ENCODE measurements at places on chromosomes 4 and X.

- DNase-seq, result no peak
Measured at GRCh38 chrX:34578237-34578636, 78.8 kb downstream of the TMEM47 start.

DNA sequence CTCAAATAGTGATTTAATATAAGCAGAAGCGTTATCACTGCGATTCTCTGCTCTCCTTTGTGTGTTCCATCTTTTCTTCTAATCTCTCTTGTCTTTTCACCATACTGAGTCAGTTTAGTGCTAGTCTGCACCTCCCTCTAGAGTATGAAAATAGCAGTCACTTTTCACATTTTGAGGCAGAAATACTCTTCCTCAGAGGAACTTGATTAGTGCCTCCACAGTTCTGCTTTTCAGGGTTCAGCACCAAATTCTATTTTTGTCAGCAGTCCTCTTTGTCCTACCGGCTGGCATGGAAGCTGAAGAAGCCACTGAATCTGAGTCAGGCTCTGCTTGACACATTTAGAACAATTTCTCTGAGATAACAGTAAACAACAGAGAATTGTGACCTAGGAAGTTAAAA lies 49.7 kb upstream of the ANKRD17 start:
- DNase-seq, result no peak

GRCh38 chr4:93157986-93158385 lies 670.6 kb upstream of the ATOH1 start:
- no peak for DNase-seq

GRCh38 chrX:74420196-74421035 lies 877 bp upstream of the SLC16A2 start:
- DNase-seq, result no peak

- no peak for DNase-seq
Measured at GRCh38 chr4:73718375-73719373, 21.7 kb upstream of the CXCL8 start.

- no peak for DNase-seq
Measured at GRCh38 chrX:13376857-13377549, 57.1 kb upstream of the ATXN3L start.

GRCh38 chr4:77963004-77963403 lies 94.1 kb upstream of the FRAS1 start:
- no peak for DNase-seq

GRCh38 chr4:80141543-80141942 lies 55.8 kb upstream of the PRDM8 start:
- DNase-seq, result no peak

DNA sequence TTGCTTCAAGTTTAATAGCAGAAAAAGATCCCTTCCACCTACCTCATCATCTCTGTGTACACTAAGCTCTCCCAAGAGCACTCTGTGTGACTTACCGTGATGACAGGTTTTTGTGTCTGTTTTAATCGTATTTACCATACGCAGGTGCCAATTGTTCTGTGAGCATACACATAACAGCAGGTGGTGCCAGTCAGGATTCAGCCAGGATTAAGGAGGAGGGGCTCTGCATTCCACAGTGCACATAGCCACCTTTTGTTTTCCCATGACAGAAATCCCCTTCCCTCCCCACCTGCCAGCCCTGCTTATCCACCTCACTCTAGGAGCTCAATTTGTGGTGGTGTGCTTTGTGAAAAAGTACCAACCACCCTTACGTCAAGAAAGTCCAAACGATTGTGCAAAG lies 14.8 kb downstream of the ANK2 start:
- DNase-seq, result no peak

DNA sequence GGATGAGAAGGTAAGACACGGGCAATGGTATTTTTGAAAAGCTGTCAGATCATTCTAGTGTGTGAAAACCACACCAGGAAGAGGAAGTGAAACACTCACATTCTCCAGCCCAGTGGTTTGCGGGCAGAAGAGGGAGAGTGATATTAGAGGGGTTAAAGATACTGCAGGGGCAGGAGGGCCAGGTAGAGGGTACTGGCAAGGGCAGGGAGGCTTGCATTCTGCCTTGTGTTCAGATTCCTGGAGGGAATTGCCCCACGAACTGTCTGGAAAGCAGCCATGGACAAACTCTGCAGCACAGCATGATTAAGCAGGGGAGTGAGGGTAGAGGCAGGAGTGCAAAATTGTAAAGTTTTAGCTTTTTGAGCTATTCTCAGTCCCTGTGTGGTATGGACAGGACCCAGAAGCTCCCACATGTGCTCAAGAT lies 30.9 kb downstream of the NIPAL1 start:
- peak; percentile 58 for DNase-seq

GRCh38 chr4:24210332-24210902 lies 320.6 kb upstream of the PPARGC1A start:
- DNase-seq, result no peak

DNA sequence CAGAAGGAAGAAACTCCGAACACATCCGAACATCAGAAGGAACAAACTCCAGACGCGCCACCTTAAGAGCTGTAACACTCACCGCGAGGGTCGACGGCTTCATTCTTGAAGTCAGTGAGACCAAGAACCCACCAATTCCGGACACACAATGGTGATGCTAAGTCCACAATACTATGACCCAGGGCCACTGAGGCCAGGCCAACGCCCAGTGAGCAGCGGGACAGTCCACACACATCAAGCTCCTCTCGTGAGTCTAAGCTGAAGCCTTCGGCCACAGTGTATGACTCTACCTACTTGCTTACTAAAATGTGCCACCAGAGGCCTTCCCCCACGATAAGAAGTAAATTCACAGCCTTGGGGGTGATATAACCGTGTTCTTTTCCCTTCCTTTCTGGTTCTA lies 10.2 kb upstream of the CDKN2AIP start:
- no peak for DNase-seq

DNA sequence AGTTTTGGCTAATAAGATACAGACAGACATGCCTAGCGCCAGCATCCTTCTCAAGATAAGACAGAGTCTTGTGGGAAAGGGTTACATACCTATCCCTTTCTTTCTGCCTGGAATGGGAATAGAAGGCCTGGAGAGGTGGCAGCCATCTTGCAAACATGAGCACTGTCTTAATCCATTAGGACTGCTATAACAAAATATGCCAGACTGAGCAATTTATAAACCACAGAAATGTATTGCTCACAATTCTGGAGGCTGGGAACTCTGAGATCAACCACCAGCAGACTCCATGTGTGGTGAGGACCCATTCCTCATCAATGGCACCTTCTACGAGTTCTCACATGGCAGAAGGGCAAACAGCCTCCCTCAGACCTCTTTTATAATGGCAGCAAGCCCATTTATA lies 26.5 kb upstream of the NEIL3 start:
- DNase-seq, result no peak

DNA sequence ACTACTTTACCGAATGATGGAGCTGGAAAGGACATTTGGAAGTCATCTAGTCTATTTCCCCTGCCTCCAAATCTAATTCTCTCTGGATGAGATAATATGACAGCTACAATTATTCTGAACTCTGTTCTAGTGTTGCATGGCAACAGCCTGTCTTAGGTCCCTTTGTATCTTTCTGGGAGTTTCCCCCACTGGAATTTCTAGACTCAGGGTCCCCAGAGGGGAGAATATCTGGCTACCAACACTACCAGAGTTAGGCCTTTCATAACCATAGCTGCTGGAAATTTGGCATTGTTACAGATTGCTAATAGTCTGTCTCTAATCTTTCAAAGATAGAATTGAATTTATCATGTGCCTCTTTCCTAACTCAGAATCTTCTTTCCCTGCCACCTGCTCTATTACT lies 4.5 kb downstream of the MSN start:
- no peak for DNase-seq

GRCh38 chr4:139603576-139604410 lies 47.8 kb upstream of the SETD7 start:
- no peak for DNase-seq

- DNase-seq, result no peak
Measured at GRCh38 chrX:43840265-43840664, 42.0 kb downstream of the MAOB start.
